ENCODE measurements at places on chromosomes 7 and 10.

DNA sequence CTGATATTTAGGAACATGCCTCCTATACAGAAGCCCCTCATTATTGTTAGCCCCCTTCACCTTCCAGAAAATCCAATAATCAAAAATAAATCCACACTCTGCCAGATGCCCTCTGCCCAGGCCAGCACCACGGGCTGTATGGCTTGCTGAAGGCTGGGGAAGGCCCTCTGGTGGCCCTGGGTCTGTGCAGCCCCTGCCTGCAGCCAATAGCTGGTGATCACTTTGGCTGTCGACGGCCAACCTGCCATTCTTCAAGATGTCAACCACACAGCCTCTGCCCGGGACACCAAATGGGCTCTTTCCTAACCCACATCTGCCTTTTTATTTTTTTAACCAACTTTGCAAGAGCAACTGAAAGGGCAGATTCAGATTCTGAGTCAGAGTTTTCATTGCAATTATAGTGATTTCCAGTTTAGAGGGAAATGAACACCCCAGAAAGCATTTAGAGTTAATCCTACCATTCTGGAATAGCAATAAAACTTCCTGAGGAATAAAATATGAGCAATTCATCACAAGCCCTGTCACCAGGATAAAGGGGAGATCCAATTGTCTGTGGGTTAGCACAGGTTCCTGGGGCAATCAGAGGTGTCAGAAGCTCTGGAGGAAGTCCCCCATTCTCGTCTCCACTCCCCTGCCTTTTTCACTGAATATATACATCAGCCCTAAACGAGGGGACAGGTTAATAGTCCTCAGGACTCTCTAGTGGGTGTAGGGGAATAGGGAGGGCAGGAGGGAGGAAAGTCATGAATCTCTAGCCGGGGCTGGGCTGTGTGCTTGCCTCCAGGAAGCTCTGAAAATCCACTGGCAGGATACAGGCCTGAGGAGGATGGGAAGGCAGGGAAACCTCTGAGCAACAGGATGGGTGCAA is 211.3 kb downstream of the GRID1 start:
- DNase-seq = no peak

GRCh38 chr7:99855236-99855635 is 21.6 kb downstream of the OR2AE1 start:
- no peak for DNase-seq

GRCh38 chr10:28387140-28387539 is 84.3 kb upstream of the MPP7 start:
- DNase-seq = no peak

DNA sequence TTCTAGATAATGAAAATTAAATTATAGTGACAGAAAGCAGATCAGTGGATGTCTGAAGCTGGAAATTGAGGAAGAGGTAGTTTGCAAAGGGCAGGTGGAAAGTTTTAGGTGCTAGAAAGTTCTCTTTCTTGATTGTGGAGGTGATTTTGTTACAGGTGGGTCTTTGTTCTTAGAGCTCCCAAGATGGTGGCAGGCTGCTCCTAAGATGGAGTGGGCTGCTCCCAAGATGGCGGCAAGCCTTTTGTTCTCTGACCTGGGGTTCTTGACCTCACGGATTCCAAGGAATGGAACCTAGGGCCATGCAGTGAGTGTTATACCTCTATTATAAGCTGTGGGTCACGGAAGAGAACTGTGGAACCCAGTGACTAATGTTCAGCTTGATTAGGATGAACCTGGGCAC is 32.5 kb downstream of the SUGCT start:
- no peak for DNase-seq

GRCh38 chr7:43318188-43318770 is 205.8 kb downstream of the HECW1 start:
- no peak for DNase-seq

GRCh38 chr7:95694334-95694733 is 78.0 kb upstream of the DYNC1I1 start:
- no peak for DNase-seq

DNA sequence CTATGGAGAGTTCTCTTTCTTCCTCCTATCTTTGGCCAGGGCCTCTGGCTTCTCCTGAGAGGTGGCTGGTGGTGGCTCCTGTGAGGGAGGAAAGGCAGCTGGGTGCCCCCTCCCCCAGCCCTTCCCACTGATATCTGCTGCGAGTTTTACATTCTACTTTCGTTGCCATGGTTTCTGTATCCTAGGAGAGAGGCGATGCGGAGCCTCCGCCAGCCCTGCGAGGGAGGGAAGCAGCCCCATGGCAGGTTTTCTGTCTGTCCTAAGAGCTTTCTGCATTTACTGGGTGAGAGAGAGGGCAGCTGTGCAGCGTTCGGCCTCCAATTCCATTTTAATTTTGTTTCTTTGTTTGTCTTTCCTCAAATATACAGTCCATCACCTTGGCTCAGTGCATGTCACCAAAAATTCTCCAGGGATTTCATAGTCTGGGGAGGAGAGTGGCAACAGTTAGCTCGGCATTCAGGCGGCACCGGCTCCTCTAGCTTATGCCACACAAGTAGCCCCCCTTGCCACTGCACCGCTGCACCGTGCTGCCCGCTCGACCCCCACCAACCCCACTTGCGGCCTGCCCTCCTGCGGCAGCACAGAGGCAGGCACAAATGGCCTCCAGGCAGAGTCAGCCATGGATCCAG is 20.4 kb downstream of the DNAJB12 start:
- no peak for DNase-seq

DNA sequence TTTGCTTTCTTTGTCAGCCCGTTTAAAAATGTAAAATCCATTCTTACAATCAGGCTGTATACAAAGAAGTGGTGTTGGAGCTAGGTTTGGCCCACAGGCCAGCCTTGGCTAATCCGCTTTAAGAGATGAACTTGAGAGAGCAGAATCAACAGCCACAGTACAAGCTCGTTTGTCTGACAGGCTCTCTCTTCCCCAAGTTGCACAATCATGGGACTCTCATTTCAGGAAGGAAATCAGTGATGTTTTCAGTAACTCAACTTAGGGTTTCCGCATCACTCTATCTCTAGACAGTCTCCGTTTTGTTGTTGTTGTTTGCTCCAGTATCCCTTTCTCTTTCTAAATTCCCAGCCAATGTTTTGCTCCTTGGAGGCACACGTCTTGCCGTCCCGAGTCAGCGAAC is 582.0 kb upstream of the MKI67 start:
- no peak for DNase-seq

Data from GM12864 (cell line).